SK-N-DZ (cell line): ENCODE measurements at places on chromosomes 2 and 18.

GRCh38 chr18:7740821-7741220 is 173.7 kb downstream of the PTPRM start:
- DNase-seq: no peak

DNA sequence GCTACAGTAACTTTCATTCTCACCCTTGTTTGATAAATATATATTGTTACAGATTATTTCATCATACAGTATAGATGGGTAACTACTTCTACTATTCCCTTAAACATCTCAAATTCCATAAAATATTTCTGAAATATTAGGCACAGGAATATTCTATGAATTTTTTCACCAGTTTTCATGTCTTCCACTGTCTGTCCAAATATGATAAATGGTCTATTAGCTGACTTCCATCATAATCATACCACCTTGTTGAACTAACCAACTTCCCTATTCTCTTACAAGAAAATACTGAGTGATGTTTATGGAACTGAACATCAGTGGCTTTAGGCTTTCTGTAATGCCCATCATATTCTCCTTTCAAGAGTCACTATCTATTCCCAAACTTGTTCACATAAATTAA is 82.4 kb downstream of the TRAPPC8 start:
- no peak for DNase-seq

DNA sequence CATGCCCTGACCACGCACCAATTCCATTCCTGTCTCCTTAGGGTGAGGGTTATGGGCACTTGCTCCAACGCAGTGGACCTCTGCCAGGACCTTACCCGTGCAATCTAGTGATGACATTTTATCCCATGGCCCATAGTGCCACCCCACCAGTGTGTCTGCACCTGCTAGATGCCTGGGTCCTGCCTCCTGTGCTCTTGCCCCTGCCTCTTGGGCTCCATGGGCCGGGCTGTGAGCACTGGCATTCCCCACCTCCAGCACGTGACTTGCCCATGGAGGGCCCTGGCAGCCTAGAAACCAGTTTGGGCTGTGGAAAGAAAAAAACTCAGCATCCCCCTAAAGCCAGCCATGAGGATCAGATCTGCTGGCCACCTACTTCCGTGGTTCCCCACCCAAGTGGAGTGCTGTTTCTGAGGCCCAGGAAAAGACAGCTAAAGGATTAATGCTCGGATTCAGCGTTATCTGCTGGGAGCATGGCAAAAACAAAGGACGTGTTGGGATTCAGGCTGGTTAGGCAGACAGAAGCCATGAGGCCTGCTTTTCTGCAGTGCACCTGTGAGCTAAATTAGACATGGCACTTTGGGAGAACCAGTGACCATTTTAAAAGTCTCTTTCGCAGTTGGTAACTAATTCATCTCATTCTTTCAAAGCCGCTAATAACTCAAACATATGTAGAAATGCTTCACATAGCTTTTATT is 129.2 kb downstream of the ALPK2 start:
- no peak for DNase-seq

DNA sequence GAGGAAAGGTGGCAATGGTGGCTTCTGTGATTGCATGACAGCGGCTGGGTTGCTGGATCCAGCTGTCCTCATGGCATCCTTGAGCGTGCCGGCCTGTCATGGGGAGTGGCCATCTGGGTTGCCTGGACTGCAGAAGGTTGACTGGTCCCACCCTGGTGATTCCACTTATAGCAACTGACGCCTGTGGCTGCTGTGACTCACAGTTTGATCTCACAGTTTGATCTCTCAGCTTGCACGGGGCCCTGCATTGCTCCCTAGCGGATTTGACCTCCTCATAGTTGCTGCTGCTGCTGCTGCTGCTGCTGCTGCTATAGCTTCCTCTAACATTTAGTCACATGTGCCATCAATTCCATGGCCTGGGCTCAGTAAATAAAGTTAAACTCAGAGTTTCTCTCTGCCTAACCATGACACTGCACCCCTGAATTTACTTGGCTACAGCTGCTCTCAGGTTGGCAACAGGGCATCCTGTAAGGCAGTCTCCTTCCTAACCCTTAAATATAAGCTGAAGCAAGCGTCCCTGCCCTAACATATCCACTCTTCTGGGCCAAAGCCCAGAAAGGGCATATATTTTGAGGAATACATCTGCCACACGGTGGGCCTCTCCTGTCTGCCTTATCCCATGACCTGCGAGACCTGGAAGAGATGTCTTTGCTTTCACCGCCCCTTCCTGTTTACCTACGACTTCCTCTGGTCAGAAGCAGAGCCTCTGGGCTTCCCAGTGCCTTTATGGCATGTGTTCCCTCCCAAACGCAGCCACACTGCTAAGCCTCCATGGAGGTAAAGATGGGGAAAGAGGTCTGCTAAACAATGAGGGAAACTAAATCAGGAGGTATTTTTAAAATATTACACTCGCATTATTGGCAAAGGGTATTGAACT is 37.8 kb upstream of the CCDC150 start:
- DNase-seq: peak; percentile 86

DNA sequence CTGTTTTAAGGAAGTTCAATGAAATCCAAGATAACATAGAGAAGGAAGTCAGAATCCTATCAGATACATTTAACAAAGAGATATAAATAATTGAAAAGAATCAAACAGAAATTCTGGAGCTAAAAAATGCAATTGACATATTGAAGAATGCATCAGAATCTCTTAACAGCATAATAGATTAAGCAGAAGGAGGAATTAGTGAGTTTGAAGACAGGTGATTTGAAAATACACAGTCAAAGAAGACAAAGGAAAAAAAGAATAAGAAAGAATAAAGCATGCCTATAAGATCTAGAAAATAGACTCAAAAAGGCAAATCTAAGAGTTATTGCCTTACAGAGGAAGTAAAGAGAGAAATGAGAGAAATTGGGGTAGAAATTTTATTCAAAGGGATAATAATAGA is 204.1 kb downstream of the SS18 start:
- DNase-seq: no peak

DNA sequence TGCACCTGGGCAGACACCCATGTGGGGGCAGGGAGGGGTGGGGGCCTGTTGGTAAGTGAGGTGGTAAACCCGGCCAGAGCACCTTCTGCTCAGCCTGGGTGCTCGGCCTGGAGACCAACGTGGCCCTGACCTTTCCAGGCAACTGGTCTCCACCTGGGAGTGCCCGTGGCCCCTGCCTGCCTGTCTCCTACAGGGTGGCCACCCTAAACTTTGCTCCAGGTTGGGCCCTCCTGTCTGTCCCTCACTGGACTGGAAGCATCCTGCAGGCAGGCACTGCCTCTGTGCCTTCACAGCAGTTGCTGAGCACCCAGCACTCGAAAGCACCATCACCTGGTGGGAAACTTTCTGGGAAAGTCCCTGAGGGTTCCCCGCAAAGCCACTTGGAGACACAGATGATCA is 171.3 kb downstream of the TWIST2 start:
- DNase-seq: no peak

GRCh38 chr18:8849696-8850095 is 144.3 kb downstream of the MTCL1 start:
- no peak for DNase-seq

DNA sequence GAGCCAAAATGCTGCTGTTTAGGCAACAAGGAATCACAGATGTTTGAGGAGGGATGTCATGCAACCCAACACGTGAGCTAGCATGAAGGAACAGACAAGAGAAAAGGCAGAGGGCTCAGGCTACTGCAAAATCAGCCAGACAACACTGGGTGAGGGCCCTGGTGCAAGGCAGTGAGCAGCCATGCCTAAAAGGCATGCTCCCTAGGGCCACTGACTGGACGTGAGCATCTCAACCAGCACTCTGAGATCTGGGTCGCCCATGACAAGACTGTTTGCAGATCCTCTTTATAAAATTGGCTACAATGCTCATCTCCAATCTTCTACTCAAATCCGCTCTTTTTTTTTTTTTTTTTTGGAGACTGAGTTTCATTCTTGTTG is 49.1 kb downstream of the KIAA2012 start:
- DNase-seq: no peak

DNA sequence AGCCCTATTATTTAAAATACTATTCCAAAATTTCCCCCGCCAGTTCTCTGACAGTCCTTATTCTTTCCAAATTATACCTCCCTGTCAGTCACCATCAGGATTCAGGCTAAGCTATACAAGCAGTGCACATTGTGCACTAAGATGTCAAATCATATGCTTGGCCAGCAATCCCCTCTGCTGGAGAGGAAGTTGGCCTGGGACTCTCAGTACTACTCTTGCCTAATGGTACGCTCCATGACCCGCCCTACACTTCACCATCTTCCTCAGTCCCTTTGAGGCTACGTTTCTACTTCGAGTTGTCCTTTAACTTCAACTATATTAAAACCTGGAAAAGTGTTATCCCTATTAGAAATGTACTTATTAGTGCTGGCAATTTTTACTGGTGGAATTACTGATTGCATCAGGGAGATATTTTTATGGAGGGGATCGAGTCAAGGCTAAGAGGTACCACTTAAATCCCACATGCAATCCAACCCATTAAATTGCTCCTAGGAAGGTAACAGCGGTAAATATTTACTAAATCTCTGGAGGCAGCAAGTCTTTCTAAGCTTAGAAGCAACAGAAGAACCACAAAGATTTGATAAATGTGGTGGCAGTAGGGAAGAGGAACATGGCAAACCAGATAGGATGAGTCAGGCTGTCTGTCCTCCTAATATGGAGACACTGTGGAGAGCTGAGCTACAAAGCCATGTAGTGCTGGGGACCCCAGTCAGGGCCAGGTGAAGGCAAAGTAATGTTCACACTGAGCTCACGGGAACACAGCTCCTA is 2.7 kb downstream of the USP40 start:
- no peak for DNase-seq

- DNase-seq: no peak
Observed at GRCh38 chr2:28210535-28210934, 182.1 kb upstream of the FOSL2 start.

DNA sequence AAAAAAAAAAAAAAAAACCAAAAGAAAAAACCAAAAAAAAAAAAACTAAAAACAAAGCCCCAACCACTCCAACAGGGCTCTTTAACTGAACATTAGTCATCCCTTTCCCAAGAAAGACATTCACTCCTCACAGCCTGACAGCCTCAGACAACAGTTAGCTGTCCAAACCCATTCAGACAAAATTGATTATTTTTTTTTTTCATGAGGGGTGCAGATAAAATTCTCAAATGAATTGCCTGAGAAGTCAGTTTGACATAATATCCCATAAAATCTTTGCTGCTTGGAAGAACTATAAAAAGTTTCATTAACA is 206.1 kb upstream of the REV1 start:
- no peak for DNase-seq

DNA sequence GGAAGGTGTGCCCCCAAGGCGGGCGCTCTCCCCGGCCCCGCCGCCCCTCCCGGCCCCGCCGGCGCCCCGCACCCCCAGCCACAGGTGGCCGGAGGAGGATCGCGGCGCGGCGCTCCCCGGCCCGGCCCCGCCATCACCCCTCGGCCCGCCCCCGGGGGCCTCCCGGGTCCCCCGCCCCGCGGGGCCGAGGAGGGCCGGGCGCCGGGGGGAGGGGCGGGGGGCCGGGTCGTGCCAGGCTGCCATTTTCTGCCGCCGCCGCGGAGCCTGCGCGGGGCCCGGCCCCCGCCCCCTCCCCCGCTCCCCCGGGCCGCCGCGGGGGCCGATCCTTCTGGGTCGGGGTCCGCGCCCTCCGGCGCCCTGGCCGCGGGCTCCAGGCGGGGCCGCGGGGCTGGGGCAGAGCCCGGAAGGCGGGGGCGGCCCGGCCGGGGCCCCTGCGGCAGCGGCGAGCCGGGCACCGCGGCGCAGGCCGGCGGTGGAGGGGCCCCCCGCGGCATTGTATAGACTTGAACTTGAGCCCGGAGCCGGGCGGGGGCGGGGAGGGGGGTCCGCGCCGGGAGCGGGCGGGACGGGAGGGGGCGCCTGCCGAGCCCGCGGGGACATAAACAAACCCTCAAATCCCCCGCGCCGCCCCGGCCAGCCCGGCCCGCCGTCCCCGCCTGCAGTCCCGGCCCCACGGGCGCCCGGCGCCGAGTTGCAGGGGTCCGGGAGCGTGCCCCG is 556 bp downstream of the DNMT3A start:
- no peak for DNase-seq

DNA sequence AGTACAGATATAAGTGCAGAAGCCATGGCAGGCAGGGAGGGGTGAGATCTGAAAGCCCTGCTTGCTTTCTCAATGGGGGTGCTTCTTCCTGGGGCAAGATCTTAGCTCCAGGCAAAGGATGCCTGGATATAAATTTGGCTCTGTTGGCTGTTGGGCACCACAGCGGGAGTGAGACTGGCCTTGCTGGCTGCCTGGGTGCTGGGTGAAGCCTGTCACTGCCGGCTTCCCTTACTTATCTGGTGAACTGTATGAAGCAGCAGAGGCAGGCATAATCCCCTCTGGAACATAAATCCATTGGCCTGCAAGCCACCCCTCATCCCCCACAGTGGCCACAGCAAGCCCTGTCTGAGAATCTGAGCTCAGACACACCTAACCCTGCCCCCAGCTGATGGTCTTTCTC is 27.4 kb upstream of the SP140L start:
- DNase-seq: no peak

DNA sequence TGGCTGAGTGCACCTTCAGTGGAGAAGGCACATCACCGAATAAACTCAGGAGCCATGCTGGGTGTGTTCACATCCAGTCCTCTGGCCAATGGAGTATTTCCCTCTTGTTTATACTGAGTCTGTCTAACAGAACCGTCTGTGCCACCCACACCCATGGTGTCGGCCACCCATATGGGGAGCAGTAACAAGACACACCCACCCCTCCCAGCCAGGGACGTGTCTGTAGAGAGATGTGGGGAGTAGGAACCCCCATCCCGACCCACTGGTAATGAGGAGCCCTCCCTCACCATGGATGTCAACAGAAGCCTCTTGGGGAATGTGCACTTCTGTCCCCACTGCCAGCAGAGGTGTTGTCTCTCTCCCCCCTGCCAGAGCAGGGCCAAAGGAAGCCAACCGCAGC is 37.1 kb downstream of the KCNG2 start:
- DNase-seq: no peak

GRCh38 chr18:10270151-10270571 is 184.3 kb upstream of the APCDD1 start:
- DNase-seq: no peak

GRCh38 chr2:104850361-104851290 is 3.3 kb upstream of the POU3F3 start:
- no peak for DNase-seq

- no peak for DNase-seq
Observed at GRCh38 chr2:36951027-36951518, 15.3 kb downstream of the STRN start.

DNA sequence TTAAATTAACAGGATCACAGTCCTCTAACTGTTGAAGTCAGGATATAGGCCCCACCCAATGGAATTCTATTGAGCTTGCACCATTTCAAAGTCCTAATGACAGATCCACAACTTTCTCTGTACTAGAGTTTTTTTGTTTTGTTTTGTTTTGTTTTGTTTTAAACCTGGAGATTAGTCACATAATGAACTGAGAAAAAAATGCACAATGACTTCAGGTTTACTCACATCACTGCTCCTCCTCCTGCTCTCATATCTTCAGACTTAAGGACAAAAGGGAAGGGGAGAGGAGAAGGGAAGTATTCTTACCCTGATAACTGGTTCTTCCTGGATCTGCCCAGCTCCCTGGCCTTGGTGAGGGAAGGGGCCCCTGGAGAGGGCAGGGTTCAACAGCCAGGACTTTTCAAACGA is 208.2 kb upstream of the EPHA4 start:
- DNase-seq: no peak

- DNase-seq: no peak
Observed at GRCh38 chr18:7760967-7761948, 194.1 kb downstream of the PTPRM start.

- DNase-seq: no peak
Observed at GRCh38 chr2:173059971-173060461, 15.6 kb upstream of the MAP3K20 start.

- no peak for DNase-seq
Observed at GRCh38 chr18:48742706-48743475, 204.1 kb downstream of the CTIF start.

- no peak for DNase-seq
Observed at GRCh38 chr2:142745691-142746090, 131.8 kb upstream of the KYNU start.
